ENCODE measurements at places on chromosomes 1 and 21. TPM values are rescaled to one million over a fixed set of nuclear protein-coding genes. Genes with fewer than 3 reads are reported as not detected.

DNA sequence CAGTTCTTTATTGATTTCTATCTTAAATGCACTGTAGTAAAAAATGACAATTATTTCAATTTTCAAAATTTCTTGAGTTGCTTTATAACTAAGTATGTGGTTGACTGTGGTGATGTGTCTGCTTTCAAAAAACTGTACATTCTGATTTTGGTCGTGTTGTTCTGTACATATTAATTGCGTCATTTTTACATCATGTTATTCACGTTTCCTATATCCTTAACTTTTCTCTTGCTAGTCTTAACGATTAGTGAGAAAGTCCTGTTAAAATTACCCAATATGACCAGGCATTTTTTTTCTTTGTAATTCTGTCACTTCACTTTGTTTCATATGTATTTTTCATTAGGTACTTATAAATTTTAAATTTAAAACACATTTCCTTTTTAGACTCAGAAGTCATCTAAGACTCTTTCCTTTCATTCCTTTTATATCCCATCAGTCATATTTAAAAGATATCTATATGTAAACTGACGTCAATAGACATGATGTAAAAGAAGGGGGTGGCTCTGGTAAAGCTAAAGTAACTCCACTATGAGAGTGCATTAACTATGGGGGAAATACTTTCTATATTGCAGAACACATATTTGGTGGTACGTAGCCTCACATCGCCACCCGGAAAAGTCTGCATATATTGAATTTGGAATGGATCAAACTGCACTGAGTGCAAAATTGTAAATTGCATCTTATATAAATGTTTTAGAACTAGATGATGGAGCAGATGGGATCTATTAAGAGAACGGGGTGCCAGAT lies 1.1 kb upstream of the COA6 start:
- DNase-seq = no peak

GRCh38 chr1:82321794-82322193 lies 521.1 kb downstream of the ADGRL2 start:
- DNase-seq = no peak

GRCh38 chr1:27349784-27350662 lies 8.2 kb downstream of the SYTL1 start:
- peak; percentile 57 for DNase-seq

DNA sequence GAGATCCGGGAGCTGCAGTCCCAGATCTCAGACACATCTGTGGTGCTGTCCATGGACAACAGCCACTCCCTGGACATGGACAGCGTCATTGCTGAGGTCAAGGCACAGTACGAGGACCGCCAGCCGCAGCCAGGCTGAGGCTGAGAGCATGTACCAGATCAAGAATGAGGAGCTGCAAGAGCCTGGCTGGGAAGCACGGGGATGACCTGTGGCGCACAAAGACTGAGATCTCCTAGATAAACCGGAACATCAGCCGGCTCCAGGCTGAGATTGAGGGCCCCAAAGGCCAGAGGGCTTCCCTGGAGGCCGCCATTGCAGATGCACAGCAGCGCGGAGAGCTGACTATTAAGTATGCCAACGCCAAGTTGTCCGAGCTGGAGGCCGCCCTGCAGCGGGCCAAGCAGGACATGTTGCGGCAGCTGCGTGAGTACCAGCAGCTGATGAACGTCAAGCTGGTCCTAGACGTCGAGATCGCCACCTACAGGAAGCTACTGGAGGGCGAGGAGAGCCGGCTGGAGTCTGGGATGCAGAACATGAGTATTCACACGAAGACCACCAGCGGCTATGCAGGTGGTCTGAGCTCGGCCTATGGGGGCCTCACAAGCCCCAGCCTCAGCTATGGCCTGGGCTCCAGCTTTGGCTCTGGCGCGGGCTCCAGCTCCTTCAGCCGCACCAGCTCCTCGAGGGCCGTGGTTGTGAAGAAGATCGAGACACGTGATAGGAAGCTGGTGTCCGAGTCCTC lies 25.5 kb downstream of the ETV3L start:
- DNase-seq = peak; percentile 56

GRCh38 chr1:218480137-218480536 lies 135.0 kb downstream of the TGFB2 start:
- DNase-seq = no peak

GRCh38 chr1:231065510-231066241 lies 25.6 kb upstream of the FAM89A start:
- no peak for DNase-seq

DNA sequence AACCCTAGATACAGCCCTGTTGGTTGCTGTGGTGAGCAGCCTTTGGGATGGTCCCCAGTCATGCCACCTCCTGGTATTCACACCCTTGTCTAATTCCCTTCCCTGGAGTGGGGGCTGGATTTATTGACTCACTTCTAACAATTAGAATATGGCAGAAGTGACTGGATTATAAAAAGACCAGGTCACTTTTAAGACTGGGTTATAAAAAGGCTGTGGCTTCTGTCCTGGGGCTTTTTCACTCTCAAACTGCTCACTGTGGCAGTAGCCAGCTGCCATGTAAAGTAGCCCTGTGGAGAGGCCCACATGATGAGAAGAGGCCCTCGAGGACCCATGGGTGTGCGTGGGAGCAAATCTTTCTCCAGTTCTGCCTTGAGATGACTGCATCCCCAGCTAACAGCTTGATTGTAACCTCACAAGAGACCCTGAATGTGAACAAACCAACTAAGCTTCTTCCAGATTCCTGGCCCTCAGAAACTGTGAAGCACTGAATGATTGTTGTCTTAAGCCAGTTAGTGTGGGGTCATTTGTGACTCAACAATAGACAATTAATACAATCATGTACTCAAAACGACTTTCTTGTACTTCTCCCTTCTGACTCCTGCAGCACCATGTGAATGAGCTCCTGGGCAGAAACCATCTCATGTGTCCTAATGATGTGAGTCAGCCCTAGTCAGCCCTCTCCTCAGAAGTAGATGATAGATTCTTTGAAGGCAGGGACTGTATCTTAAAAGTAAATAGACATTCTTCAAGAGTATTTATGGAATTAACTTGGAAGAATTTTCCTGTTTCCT lies 234.9 kb downstream of the TNR start:
- DNase-seq = no peak

DNA sequence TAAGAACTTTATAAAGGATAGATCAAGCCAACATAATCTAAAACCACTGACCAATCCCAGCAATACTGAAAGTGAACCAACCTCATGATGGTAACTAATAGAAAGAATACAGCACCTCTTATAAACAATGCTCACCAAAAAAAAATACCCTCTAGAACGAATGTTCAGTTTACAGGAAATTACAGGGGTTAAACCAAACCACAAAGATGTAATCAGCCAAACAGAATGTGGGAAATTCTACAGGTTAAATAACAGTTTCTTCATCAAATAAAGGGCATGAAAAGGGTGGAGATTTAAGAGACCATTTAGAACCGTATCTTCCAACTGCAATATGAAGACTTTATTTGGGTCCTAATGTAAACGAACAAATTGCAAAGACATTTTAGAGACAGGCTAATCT lies 30.4 kb downstream of the ARID4B start:
- DNase-seq = no peak

GRCh38 chr1:29105822-29106221 lies 17.9 kb downstream of the TMEM200B start:
- DNase-seq = no peak

- DNase-seq = no peak
Observed at GRCh38 chr21:29316029-29316742, 17.5 kb downstream of the BACH1 start.

DNA sequence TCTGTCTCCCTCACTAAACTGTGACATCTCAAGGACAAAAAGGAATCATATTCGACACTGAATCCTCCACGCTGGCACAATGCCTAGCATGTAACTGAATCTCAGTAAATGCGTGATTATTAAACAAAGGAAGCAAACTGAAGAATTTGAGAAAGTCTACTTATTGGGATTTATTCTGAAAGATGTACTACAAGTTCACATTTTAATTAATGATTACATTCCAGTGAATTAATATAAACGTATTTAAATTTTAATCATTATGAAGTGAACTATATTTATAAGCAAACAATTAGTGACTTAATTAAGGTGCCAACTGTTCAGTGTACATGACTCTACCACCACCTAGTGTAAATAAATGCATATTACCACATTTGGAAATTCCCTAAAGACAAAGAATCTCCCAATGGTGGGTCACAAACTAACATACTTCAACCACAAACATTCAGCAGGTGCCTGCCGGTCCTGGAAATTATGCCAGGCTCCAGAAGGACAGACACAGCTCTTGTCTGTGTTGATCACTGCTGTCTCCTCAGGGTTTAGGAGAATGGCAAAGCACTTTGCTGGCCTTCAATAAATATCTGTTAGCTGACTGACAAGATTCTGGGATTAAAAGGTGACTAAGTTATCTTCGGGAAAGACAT lies 56.3 kb downstream of the SMYD3 start:
- no peak for DNase-seq

DNA sequence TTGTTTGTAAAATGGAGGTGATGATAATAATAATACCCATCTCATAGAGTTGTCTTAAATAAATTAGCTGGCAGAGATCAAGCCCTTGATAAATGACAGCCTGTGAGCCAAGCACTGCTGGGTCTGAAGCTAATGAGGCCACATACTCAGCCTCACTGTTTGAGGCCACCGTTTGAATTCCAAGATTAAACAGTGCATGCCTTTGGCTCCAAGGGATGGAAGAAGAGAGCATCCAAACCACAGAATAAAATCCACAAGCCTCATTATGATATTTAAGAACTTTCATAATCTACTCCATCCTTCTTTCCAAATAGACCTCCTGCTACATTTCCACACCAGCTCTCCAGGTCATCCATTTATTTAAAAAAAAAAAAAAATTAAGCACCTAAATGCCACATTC lies 29.0 kb downstream of the TGFBR3 start:
- no peak for DNase-seq

The TNFSF18 gene
- 3.7 TPM for total RNA-seq

The CYP2J2 gene
- 2.9 TPM for total RNA-seq

The MAP3K21 gene
- total RNA-seq = 6.4 TPM

The TMEM269 gene
- 0.98 TPM for total RNA-seq

The FOXJ3 gene
- total RNA-seq = 81.6 TPM

The MYBPH gene
- not detected for total RNA-seq

The OR2AK2 gene
- not detected for total RNA-seq
